ENCODE measurements at places on chromosomes 13 and 19.

DNA sequence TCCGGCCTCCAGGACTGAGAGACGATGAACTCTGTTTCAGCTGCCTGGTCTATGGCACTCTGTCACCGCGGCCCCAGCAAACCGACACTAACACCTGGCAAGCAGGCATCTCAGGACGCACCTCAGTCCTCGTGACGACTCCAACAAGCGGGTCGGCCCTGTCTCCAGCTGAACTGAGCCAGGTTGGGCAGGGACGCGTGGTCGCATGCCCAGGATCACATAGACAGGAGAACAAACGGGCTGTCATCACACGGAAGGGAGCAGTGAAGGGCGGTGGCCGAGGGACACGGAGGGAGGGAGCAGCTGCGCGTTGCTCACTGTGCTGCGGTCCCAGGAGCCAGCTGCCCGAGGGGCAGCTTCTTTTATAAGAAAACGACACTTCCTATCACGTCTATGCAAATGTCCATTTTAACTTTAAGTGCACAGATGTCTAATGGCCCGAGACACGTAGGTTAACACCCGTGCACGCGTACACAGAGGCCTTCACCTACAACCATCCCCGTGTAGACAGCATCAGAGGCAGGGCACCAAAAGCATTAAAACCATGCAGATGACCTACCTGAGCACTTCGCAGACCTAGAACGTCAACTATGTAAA lies 8.9 kb downstream of the SGTA start:
- DNase-seq = no peak

GRCh38 chr13:102845289-102845629 lies 573 bp upstream of the ERCC5 start:
- no peak for DNase-seq

DNA sequence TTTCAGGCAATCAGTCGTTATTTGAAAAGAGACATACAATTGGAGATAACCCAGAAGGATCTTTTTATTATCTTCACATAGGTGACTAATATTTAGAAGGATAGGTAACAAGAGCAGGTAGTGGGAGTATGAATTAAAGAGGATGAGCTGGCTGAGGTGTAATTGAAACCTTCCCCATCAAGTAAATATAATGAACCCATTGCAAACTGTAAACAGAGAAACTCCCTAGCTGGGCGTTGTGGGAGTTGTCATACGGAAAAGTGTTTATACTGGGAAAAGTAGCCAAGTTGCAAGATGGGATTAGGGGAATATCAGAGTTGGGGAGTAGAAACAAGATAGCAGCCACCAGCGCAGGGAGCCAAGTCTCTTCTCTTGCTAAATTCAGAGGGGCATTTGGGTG lies 448.4 kb downstream of the COG6 start:
- no peak for DNase-seq

DNA sequence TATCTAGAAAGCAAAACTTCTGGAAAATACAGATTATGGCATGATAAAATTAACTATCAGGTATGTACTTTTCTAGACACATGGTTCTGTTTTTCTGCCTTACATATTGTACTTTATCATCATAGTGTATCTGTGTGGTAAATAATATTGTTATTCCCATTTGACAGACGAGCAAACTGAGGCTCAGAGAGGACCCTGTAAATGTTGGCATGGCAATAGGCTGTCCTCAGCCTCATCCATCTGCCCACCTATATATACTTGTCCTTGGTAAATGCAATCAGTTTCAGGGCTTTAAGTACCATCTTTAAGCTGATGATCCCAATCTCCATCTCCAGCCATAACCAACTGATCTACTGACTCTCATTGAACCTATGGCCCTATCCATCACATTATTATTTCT lies 178.0 kb downstream of the DCT start:
- no peak for DNase-seq
